ENCODE measurements at places on chromosomes 7 and 10.

DNA sequence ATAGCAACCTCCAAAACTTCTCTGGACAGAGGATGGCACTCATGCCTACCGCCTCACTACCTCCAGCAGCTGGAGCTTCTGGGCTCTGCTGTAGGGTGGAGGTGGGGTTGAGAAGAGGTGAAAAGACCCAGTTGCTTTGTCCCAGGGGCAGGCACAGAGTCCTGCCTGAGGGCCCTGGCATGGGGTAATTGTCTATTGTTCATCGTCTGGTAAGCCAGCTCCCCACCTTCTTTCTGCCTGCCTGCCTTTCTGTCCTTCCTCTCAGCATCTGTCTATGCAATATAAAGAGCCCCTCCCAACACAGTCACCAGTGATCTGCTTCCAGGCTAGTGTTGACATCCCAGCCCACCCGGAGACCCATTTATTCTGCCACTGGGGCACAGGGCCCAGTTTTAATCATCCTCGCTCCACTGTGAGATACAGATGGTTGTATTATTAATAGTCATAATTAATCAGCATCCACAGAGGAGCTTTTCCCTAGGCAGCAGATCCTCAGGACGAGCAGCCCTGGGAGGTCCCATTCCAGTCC is 39.0 kb downstream of the ZMIZ1 start:
- no peak for DNase-seq

GRCh38 chr7:2567679-2568278 is 9.0 kb downstream of the IQCE start:
- no peak for DNase-seq

- no peak for DNase-seq
Measured at GRCh38 chr7:159025161-159025779, 119.4 kb downstream of the VIPR2 start.

DNA sequence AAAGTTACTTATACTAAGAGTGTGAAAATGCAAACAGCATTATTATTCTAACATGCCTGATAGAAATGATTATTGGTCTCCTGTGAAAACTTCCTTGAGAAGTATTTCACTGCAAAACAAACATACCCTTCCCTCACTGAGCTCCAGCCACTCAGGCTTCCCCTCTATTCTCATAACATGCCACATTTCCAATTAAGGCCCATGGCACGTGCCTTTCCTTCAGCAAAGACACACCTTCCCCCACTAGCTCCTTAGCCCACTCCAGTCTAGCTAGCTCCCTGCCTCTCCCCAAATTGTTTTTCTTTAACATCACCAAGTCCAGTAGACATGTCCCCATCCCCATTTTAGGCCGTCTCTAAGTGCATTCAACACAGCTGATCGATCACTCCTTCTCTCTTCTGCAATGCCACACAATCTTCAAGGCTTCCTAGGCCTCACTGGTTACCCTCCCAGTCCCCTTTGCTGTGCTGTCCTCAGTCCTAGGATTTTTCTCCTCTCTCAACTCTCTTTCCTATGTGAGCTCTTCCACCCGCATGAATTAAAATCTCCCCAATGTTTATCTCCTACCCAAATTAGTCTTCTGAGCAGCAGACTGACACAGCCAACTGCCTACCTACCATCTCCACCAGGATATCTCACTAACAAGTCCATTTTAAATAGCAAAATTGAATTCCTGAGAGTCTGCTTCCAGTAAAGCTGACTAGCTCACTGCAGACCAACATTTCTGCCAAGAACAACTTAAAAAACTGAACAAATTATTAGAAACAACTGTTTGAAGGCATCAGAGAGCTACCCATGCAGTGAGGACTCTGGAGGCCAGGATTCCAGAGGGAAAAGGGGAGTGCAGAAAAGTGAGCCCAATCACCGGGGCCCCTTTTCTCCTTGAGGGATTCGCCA is 11.9 kb downstream of the CYTH3 start:
- no peak for DNase-seq

DNA sequence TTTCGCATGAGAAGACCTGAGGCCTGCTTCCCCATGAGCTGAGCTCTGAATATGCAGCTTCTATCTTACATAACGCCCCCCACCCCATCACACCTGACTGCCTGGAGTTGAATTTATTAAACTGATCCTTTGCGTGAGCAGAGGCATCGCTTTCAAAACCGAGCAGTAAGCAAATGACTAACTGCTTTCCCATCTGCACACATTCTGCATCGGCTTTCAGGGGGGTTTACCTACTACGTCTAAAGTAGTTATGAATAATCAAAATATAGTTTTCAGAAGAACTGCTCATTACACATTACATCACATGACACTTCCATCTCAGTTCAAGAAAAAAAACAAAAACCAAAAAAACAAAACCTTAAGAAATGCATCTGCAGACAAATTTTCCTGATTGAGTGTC is 54.7 kb upstream of the EGR2 start:
- DNase-seq = no peak

DNA sequence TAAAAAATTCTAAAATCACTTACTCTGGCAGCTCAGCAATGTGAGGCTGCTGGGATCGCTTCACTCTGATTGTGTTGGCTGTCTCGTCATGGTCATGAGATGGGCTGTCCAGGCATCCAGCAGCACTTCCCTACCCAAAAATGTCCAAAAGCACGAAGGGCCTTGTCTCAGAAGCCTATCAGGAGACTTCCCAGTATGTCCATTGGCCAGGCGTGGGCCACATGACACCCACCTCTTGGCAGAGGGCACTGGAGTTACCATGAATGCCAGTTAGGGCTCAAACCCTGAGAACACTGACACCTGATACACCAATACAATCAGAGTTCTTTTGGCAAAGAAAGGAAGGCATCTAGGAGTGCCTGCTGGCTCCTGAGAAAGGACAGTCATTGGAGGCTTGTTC is 27.0 kb upstream of the GLI3 start:
- DNase-seq = no peak

Data from NCI-H1417 treated with DMSO at 0.1 percent for 48 hours (cell line).